ENCODE measurements at places on chromosomes 5 and 9.

- H3K27me3 ChIP-seq: no peaks in the 10 kb centered on the region
- H3K27ac ChIP-seq: no peak overlapping the region
- H3K36me3 ChIP-seq: no peaks in the 10 kb centered on the region
- H3K4me3 ChIP-seq: no peak overlapping the region
- no peak for DNase-seq
- H3K4me1 ChIP-seq: no peaks in the 10 kb centered on the region
Measured at GRCh38 chr9:99023831-99024230, 80.1 kb downstream of the COL15A1 start.

GRCh38 chr9:8244505-8245092 is 445.0 kb upstream of the DMAC1 start:
- H3K4me1 ChIP-seq: no peaks in the 10 kb centered on the region
- DNase-seq: no peak
- no peak overlapping the region for H3K4me3 ChIP-seq

DNA sequence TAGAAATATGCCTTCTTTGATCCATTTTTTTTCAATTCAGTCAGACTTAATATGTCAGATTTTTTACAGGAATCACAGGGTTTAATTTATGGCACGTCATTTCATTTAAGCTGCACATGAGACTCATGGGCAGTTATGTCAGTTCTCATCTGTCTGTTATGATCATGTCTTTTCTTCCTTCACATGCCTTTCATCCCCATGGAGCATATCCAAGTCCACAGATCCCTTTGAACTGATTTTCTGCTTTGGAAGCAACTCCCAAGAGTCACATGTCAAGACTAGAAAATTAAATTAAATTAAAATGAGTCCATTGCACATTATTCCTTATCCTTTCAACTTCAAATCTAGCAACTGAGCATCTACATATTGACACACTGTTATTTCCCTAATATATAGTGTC is 1274.0 kb upstream of the C9orf72 start:
- H3K36me3 ChIP-seq: no peaks in the 10 kb centered on the region
- no peaks in the 10 kb centered on the region for H3K27me3 ChIP-seq
- H3K4me3 ChIP-seq: no peak overlapping the region

GRCh38 chr9:123637945-123638634 is 282.1 kb downstream of the CRB2 start:
- peak overlapping the region; percentile 40 for H3K27ac ChIP-seq
- DNase-seq: no peak
- H3K4me1 ChIP-seq: peaks cover 5% of the 10 kb centered on the region
- H3K27me3 ChIP-seq: no peaks in the 10 kb centered on the region

GRCh38 chr5:179765400-179765799 is 28.4 kb upstream of the LTC4S start:
- H3K4me1 ChIP-seq: peaks cover 11% of the 10 kb centered on the region
- H3K36me3 ChIP-seq: peaks cover 6% of the 10 kb centered on the region
- no peak overlapping the region for H3K4me3 ChIP-seq
- no peaks in the 10 kb centered on the region for H3K27me3 ChIP-seq
- H3K27ac ChIP-seq: no peak overlapping the region
- DNase-seq: no peak
